ENCODE measurements at places on chromosomes 1 and 21.

DNA sequence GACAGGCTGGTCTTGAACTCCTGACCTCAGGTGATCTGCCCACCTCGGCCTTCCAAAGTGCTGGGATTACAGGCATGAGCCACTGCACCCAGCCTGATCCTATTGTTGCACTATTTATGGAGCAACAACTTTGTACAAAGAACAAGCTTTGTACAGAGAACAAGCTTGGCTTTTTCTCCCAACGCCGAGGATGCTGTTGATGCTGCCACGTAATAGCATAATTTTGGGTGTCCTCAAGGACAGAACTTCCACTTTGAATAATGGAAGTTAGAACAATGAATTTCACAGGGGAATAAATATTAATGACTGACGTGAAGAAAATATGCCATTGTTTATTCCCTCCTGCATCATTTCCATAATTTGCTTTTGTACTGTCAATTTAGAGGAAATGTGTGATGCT is 12.8 kb upstream of the RBP7 start:
- no peak for DNase-seq

- no peak for DNase-seq
Measured at GRCh38 chr1:42206164-42206563, 41.6 kb upstream of the GUCA2A start.

- DNase-seq = no peak
Measured at GRCh38 chr1:207243442-207244408, 77.8 kb upstream of the CD55 start.

DNA sequence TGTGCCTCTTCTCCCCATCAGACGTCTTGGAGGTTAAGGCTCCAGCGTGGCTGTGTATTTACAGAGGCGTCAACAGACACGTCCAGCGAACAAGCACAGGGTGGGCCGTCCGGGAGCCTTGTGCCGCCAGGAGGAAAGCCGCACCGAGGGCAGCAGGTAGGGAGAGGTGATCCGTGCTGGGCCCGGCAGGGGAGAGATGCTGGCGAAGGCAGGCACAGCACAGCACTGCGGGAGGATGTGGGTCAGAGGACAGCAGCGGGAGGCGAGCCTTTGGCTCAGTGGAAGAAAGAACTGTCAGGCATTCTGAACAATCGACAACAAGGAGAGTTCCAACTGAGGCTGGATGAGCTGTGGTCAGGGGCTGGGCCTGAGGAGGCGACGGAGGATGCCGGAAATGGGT is 144.1 kb upstream of the TNR start:
- no peak for DNase-seq

GRCh38 chr1:108813326-108813725 is 43.6 kb downstream of the AKNAD1 start:
- no peak for DNase-seq

- DNase-seq = no peak
Measured at GRCh38 chr21:40719615-40720014, 127.3 kb downstream of the DSCAM start.

GRCh38 chr1:45383191-45383590 is 43.0 kb upstream of the MUTYH start:
- DNase-seq = no peak

DNA sequence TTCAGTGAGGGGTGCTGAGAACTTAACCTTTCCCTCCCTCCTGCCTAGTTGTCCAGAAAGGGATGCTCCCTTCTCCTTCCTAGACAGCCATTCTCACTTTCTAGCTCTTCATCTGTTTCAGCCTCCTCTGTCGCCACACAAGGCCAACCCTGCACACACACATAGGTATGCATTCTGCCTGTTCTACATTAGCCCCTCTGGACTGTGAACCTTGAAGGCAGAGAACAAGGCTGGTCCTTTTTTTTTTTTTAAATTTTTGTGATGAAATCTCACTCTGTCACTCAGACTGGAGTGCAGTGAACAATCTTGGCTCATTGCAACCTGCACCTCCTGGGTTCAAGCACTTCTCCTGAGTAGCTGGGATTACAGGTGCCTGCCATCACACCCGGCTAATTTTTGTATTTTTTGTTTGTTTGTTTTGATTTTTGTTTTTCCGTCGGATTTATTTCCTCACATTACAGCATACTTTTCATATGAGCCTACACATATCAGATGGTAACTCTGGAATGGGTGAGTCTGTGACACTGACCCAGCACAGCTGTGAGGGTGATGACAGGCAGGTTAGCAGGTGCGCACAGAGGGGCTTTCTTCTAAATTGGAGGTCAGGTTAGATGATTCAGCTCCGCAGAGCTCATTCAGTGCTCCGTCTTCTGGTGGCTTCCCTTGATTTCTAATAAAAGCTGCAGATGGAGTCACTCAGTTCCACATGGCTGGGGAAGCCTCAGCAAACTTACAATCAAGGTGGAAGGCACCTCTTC is 4.9 kb upstream of the AKR1A1 start:
- no peak for DNase-seq

DNA sequence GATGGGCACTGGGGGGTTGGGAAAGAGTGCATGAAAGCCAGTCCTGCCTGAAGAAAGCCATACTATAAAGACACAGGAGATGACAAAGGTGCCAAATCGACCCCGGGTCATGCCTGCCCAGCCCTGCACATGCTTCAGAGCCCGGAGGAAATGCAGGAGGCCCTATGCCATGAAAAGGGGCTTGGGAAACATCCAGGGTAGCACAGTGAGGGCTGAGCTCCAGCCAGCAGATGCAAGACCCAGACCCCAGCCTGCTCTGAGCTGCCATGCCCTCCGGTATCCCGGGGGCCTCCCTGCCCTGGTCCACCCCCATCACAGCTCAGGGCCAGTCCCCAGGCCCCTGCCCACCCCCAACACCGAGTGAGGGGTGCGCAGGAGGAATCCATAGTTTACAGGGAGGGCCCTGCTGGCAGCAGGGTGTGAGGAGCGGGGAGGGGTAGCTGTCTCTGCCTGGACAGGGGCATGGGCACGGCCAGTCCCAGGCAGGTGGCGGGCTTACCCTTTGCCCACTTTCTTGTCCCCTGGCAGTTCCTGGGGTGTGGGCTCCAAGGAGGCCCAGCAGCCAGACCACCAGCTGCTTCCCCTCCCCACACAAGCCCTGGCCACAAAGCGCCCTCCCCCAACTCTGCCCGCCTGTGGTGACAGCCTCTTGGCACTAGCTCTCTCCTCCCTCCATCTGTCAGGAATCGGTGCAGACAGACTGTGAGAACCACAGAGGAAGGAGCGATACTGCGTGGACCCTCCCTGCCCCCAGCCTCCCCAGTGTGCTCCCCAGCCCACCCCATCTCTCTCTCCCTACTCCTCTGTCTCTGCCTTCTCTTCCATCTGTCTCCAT is 16.8 kb downstream of the LRP8 start:
- DNase-seq = no peak

DNA sequence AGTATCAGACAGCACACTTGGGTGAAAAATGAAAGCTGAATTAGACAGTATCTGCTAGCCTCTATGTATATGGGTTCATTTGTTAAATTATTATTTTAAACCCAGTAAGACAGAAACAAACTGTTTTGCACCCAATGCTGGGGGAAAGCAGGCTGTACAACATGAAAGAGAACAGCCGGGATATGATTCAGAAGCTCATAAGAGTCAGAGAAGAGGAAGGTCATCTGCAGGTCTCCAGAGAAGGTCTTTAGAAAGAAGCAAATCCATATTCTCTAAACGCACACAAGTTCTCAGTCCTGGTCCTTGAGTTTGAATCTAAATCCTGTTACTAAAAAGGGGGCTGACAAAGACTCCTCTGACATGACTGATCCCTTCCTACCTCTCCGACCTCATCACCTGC is 155.1 kb downstream of the SIPA1L2 start:
- DNase-seq = no peak

DNA sequence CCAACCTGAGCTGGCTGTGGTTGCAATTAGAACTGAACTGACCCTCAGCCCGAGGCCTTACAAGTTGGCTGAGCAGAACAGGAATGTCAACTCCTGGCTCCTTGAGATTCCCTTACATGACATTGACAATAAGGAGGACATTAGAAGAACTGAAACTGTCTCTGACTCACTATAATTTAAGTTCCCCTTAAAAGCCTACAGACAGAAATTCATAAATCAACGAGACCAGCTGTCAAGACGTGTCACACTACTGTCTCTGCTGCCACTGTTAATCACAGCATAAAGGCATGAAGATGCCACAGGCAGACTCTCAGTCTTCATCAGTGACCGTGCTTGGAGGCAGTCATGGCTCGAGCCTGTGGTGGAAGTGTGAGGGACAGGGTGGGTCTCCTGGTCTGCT is 168.8 kb downstream of the GABPA start:
- no peak for DNase-seq

GRCh38 chr21:16055014-16055413 is 325.2 kb downstream of the USP25 start:
- DNase-seq = no peak

GRCh38 chr1:31614414-31615005 is 3.0 kb upstream of the HCRTR1 start:
- DNase-seq = no peak

DNA sequence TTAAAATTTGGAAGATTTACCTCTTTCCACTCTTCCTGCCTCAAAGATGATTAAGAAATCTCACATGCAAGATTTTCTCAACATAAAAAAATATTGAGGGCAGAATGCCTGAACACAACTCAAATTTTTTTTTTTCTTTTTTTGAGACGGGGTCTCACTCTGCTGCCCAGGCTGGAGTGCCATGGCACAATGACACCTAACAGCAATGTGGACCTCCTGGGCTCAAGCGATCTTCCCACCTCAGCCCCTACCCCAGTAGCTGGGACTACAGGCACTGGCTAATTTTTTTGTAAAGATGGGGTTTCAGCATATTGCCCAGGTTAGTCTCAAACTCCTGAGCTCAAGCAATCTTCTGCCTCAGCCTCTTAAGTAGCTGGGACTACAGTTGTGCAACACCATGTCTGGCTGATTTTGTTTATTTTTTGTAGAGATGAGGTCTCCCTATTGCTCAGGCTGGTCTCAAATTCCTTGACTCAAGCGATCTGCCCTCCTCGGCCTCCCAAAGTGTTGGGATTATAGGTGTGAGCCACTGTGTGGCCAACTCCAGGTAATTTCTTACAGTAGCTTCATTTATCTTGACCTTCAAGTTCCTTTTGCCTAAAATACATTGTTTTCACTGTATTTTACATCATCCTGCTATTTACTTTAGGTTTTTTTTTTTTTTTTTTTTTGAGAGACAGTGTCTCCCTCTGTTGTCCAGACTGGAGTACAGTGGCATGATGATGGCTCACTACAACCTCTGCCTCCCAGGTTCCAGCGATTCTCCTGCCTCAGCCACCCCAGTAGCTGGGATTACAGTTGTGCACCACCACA is 10.4 kb downstream of the NUCKS1 start:
- peak; percentile 32 for DNase-seq

DNA sequence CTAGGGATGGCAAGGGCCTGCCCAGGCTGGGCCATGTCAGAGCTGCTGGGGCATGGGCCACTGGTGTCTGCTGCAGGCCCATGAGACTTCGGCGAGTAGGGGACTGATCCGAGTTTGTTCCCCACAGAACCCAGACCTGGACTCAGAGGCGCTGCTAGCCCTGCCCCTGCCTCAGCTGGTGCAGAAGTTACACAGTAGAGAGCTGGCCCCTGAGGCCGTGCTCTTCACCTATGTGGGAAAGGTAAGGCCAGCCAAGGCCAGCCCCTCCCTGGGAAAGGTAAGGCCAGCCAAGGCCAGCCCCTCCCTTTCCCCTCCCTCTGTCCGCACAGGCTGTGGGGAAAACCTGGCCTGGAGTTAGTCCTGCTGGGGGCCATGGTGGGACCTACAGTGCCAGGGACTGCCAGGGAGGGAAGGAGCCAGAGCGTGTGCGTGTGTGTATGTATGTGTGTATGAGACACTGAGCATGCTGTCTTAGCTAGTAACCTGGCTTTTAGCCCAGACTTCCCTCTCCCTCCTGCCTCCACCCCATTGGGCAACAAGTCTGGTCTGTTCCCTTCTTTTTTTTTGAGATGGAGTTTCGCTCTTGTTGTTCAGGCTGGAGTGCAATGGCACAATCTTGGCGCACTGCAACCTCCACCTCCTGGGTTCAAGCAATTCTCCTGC is 8.0 kb downstream of the FAAH start:
- peak; percentile 96 for DNase-seq

GRCh38 chr1:212482006-212482636 is 49.4 kb downstream of the NENF start:
- no peak for DNase-seq

DNA sequence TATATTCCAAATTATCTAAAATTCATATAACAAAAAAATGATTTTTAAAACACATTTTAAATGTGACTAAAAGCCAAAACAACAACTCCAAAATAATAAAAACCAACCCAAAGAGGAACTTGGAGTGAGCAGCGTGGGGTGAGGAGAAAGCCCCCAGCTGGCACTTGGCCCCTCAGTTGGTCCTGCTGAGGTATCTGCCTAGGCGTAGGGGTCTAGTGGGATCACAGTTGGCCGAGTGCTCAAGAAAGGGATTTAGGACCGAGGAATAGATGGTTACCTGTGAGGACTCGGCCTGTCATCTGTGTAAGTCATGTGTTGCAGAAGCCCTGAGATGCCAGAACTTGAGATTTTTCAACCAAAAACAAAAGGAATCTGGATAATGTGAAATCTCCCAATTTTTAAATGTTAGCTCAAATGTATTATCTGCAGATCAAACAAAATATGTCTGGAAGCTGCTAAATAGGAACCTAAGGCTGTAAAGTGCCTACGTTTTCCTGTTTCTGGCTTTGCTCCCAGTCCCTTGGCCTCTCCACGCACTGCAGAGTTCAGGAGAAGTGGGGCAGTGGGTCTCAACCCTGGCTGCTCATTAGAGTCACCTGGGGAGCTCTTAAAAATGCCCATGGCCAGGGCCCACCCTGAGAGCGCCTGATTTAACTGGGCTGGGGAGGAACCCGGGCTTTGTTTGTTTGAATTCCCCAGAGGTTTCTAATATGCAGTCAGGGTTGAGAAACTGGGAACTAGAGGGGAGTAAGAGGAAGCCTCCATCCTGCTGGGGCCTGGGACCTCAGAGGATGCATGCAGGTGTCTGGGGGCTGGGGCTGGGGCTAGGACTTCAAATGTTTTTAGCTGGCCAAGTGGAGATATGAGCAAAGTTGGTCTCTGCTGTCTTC is 38.5 kb upstream of the LDLRAP1 start:
- no peak for DNase-seq

DNA sequence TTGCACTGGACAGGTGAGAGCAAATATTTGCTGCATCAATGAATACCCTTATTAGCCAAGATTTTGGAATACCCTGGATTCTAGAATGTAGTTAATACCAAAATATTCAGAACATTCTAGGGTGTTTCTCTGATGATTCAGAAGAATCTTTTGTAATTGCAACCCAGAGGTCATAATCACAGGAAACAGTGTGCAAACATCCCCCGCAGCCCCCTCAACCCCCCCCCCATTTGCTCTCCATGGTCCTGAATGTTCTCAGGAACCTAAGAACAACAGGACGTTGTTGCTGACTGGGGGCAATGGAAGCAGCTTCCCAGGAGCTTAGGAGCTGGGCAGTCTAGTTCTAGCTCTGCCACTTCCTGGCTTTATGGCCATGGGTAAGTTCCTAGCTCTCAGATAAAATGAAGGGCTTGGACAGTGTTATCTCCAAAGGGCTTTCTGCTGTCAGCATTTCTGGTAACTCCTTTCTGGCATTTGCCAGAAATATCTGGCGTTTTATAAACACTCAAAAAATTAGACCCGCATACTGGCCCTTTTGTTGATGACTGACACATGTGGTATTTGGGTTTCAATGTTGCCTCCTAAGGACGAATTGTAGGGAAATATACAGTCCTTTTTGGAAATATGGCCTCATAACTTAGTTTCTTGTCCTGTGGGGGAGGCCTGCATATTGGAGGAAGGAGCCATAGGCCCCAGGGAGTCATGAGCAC is 178.6 kb downstream of the RRAGC start:
- DNase-seq = no peak

- no peak for DNase-seq
Measured at GRCh38 chr21:15722591-15723324, 7.0 kb upstream of the USP25 start.

- DNase-seq = no peak
Measured at GRCh38 chr1:118821801-118822200, 166.3 kb downstream of the TBX15 start.
